Neuronal stem cell (in vitro differentiated cells): ENCODE measurements at places on chromosomes 6 and 20.

DNA sequence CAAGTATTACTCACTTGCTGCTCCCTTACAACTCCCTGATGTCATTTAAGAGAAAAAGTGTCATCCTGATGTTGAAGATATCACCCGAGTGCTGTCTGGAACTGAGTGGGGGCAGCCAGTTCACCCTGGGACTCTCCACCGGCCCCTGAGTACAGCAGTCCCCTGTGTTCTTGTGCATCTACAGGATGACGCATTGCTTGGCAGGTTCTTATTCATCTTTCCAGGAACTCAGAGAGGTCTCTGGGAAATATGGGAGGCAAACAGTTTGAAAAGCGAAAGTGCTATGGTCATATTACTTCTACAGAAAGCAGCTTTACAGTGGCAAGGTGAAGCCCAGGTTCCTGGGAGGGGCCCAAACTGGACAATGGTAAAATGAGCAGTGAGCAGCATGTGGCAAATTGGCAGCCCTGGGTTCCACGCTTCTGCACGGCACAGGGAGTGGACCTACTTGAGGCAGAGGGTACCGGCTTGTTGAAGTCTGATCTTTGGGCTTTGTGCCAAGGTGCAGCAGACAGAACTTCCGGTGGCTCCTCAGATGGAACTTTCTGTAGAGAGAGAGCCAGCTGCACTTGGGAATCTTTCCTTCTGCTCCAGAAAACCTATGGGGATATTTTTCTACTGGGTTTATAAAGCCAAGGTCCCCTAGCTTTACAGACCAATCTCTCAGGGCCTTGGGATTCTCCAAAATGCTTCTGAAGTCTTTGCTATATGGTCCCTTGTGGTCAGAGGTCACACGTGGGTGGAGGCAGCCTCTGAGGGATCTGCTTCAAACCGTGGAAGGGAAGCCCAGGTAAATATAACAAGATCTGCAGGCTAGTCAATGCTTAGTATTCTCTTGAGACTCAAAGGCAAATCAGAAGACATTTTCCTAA is 128.3 kb downstream of the MAP3K7 start:
- no peak for DNase-seq

DNA sequence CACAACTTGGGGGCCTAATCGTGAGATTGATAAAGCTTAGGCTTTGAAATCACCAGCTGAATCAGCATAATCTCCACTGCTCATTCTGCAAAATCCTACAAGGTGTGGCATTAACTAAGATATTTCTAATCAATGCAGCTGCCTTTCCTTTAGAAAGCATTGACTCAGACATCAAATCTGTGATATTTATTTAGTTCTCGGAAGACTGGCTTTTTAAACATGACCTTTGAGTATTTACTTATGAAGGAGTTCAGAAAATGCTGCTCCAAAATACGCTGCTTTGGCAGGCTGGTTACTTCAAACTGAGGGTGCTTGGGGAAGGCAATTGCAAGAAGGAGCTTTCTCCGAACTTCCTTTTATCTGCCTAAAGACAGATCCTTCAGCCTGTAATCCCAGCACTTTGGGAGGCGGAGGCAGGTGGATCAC is 23.7 kb upstream of the FUCA2 start:
- DNase-seq: no peak

GRCh38 chr6:22631091-22631490 is 61.7 kb downstream of the HDGFL1 start:
- no peak for DNase-seq

DNA sequence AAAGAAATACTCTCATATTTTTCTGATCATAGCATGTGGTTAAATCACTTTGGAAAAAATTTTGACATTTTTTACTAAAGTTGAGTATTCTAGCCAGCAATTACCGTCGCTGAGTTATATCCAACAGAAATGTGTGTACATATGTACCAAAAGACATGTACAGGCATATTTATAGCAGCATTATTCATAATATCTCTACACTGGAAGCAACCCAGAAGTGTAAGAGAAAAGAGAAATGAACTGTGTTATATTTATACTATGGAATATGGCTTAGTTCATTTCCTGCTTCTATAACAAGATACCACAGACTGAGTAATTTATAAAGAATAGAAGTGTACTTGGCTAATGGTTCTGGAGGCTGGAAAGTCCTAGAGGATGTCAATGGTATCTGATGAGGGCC is 474.0 kb upstream of the GJE1 start:
- DNase-seq: no peak

- DNase-seq: no peak
Observed at GRCh38 chr6:37559501-37559900, 59.8 kb upstream of the CCDC167 start.

- DNase-seq: no peak
Observed at GRCh38 chr20:13670160-13670559, 31.4 kb upstream of the TASP1 start.

DNA sequence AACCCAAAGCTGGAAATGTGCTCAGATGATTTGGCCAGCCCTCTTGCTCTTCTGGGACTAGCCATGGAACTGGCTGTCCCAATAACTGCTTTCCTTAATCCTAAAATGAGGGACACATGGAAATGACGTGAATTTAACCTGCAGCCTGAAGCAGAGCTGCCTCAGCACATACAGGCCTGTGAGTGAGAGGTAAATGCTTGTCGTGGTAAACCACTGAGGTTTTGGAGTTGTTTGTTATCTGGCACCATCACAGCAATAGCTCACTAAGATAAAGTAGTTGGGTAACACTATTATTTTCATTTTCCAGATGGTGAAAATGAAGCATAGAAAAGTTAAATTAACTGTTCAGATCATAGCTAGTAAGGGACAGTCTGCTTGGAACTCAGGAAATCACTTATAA is 333.4 kb upstream of the CHD6 start:
- DNase-seq: no peak

DNA sequence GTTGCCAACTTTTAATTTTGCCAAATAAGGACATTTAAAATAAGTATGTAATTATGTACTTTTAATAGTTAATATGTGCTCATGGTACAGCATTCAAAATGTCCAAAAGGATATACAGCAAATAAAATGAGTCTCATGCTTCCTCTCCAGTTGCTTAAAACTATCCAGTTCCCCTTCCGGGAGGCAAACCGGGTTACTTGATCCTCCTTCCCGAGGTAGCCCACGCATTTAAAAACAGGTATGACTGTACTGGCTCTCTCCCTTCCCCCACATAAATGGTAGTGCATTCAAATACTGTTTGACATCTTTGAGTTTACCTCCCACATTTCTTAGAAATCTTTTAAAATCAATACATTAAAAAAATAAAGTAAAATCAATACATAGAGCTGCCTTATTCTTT is 66.4 kb downstream of the PHF20 start:
- DNase-seq: no peak

DNA sequence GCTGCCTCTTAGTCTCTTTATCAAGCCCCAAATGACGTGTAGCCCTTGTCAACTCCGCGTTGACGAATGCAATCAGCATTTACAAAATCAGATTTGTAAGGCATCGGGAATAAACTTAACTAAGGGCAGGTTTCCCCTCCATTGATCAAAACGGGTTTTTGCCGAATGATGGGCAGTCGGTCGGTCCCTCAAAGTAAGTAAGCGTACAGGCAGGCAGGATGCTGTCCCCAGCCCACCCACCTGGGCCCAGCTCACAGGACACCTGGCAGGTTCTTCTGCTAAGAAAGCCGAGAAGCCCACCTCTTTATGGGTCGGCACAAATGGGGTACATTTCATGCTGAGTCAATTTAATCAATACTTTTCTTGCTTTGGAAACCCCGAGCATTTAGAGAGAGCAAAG is 22.0 kb upstream of the MAFB start:
- DNase-seq: no peak

DNA sequence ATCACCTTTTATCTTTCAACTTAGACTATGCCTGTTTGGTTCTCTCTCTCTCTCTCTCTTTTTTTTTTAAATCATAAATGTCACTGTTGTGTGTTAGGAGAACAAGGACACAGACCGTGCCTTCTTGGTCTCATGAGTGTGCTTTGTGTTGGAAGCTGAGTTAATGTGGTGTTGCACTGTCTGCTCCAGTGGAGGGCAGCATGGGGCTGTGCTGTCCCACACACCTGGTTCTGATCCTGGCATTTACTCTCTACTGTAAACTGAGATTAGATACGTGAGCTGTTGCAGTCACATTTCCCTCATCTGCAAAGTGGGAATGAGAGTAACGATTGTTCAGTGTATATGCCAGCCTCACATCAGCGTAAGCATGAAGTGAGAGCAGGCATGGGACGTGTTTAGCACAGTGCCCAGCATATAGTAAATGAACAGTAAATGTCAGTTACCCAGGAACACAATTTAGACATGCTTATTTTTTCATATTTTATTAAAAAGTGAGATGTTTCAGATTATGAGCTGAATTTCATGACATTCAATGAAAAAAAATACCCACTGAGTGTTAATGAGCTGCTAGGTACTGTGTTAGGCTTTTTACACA is 161.1 kb downstream of the FARS2 start:
- no peak for DNase-seq

- DNase-seq: no peak
Observed at GRCh38 chr6:3032986-3033385, 33.3 kb downstream of the NQO2 start.

- no peak for DNase-seq
Observed at GRCh38 chr6:71393471-71393870, 104.9 kb downstream of the OGFRL1 start.

GRCh38 chr20:36499723-36500501 is 41.4 kb upstream of the MYL9 start:
- DNase-seq: no peak

- DNase-seq: no peak
Observed at GRCh38 chr6:109015176-109015575, 79.5 kb downstream of the SESN1 start.

DNA sequence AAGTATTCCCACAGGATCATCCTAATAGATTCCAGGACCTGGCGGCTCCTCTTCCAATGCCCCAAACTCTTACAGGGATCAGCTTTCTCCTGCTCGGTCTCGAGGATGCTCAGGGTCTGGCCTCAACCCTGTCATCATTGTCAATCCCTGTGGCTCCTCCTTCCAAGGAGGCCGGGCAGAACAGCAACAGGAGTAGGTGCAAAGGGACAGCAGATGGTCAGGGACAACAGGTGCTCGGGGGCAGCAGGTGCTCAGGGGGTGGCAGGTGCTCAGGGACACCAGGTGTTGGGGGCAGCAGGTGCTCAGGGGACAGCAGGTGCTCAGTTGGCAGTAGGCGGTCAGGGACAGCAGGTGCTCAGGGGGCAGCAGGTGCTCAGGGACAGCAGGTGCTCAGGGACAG is 84.8 kb downstream of the TTLL2 start:
- no peak for DNase-seq

- DNase-seq: no peak
Observed at GRCh38 chr6:38617856-38618255, 21.9 kb downstream of the BTBD9 start.

DNA sequence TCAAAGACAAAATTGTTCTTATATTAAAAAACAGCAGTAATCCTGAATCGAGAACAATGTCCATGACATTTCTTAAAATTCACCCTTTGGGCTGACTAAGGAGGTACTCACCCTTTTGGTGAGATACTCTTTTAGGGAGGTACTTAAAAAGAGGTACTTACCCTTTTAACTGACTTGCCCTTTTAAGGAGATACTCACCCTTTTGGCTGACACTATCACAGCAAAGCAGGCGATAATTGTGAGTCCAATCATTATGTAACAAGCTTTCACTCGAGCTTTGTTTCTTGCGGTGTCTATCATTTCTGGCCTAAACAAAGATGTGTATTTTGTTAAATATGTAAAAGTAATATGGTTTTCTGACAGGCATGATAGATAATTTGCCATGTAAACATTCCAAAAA is 3.7 kb downstream of the FAM162B start:
- no peak for DNase-seq

- DNase-seq: no peak
Observed at GRCh38 chr6:137820952-137821351, 46.1 kb upstream of the TNFAIP3 start.

DNA sequence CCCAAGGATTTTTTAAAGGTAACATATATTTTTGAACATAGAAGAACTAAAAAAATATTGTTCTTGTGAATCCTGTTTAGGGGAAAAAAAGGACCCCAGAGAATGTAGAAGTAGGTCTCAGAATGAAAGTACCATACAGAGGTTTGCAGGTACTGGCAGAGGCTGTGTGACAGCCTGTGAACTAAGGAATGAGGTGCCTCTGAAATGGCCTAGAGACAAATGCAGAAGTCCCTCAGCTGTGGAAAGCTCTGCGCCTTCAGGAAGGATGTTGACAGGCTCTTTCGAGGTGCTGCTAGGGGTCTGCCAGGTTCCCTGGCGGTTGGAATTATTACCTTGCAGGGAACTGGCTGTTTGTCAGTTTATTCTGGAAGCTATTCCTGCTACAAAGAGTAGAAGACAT is 8.6 kb upstream of the TUBB2B start:
- no peak for DNase-seq

DNA sequence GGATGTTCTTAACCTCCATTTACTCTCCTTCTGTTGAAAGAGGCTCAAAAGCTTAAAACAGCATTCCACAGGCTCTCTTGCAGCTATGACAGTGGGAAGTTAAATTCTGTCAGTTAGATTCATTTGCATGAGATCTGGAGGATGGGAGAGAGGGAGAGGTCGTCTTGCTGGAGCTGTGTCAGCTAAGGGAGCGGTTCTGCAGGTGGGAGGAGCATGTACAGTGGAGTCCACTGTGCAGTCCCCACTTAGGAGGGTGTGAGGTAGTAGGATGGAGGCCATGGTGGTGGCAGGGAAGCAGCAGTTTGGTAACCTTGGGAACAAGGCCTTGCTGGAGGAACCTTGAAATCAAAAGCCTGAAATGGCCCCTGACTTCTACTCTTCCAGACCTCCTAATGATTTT is 12.0 kb upstream of the B4GALT5 start:
- no peak for DNase-seq

GRCh38 chr6:158266131-158266530 is 46.1 kb upstream of the TULP4 start:
- no peak for DNase-seq

DNA sequence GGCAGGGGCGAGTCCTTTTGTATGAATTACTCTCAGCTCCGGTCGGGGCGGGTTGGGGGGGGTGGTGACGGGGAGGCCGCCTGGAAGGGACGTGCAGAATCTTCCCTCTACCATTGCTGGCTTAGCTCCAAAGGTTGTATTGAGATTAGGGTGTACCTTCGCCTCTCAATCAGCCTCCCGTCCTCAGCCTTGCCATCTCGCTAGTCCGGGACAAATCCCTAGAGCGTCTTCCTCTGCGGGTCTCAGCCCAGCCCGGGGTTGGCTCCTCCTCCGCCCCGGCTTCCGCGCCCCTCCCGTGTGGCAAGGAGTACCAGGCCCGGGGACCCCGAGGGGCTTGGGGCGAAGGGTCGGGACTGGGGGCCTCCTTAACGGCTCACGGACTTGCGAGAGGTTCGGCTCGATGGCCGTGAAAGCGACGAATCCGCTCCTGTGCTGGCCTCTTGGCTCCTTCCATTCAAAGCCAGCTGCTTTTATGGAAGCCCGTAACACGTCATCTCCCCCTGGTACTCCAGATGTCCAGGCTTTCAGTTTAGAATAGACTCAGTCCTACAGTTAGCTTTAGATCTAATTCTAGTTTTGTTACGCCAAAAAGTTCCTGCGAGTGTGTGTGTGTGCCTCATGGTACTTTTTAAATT is 636 bp upstream of the EEF1A1 start:
- DNase-seq: no peak
